ENCODE measurements at places on chromosomes 12 and 14.

- no peaks in the 10 kb centered on the region for H3K4me1 ChIP-seq
- no peak overlapping the region for H3K27ac ChIP-seq
Observed at GRCh38 chr12:94304012-94304411, 155.6 kb downstream of the PLXNC1 start.

DNA sequence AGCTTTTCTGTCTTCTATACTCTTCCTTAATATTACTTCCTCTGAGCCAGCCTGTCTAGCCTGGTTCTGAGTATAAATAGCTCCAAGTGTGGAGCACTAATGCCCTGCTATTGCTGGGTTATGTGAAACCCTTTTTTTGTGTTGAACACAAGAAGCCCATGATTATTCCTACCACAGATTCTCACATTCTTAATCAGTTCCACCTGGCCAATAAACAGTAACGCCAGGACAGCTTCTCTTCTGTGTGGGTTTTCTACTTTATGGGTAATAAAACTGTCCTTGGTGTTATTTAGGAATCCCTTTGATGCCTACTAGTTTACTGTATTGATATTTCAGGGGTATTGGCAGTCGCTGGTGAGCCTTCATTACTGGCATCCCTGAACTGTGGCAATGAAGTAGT, 48.9 kb upstream of the LRIG3 start:
- no peaks in the 10 kb centered on the region for H3K36me3 ChIP-seq
- DNase-seq, result no peak
- no peak overlapping the region for H3K4me3 ChIP-seq
- H3K27me3 ChIP-seq, result no peaks in the 10 kb centered on the region

DNA sequence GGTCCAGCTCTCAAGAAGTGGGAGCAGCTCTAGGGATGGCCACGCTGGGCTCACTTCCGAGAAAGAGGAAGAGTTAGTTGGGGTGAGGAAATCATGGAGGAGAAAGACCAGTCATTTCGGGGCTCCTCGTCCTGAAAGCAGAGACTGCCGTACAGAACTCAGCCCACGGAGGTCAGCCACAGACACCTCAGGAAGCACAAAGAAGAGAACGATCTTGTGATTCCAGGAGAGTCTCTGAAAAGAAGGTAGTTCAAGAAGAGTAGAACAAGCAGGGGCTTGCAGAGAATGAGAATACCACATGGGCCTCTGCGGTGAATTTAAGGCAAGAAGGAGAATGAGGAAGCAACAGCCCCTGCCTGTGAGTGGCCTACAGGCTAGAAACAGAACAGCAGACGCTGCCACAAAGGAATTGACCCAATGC, 311.9 kb downstream of the CACNA1C start:
- no peaks in the 10 kb centered on the region for H3K36me3 ChIP-seq
- no peak overlapping the region for H3K27ac ChIP-seq
- no peak for DNase-seq
- H3K4me3 ChIP-seq, result no peak overlapping the region
- H3K27me3 ChIP-seq, result no peaks in the 10 kb centered on the region
- peaks cover 5% of the 10 kb centered on the region for H3K4me1 ChIP-seq

- H3K27ac ChIP-seq, result no peak overlapping the region
- no peaks in the 10 kb centered on the region for H3K27me3 ChIP-seq
- H3K4me3 ChIP-seq, result no peak overlapping the region
- no peaks in the 10 kb centered on the region for H3K36me3 ChIP-seq
- no peaks in the 10 kb centered on the region for H3K4me1 ChIP-seq
- DNase-seq, result no peak
Observed at GRCh38 chr12:16563504-16563903, 42.5 kb downstream of the LMO3 start.

- no peak overlapping the region for H3K4me3 ChIP-seq
- H3K27ac ChIP-seq, result no peak overlapping the region
- H3K4me1 ChIP-seq, result no peaks in the 10 kb centered on the region
- DNase-seq, result no peak
- H3K27me3 ChIP-seq, result no peaks in the 10 kb centered on the region
Observed at GRCh38 chr12:92952394-92952793, 23.3 kb upstream of the EEA1 start.

GRCh38 chr12:112029301-112029700, 16.1 kb downstream of the ERP29 start:
- no peak overlapping the region for H3K27ac ChIP-seq
- peaks cover 31% of the 10 kb centered on the region for H3K36me3 ChIP-seq
- no peak for DNase-seq
- no peak overlapping the region for H3K4me3 ChIP-seq

All from B cell (primary cell).